ENCODE measurements at places on chromosomes 11 and 22.

DNA sequence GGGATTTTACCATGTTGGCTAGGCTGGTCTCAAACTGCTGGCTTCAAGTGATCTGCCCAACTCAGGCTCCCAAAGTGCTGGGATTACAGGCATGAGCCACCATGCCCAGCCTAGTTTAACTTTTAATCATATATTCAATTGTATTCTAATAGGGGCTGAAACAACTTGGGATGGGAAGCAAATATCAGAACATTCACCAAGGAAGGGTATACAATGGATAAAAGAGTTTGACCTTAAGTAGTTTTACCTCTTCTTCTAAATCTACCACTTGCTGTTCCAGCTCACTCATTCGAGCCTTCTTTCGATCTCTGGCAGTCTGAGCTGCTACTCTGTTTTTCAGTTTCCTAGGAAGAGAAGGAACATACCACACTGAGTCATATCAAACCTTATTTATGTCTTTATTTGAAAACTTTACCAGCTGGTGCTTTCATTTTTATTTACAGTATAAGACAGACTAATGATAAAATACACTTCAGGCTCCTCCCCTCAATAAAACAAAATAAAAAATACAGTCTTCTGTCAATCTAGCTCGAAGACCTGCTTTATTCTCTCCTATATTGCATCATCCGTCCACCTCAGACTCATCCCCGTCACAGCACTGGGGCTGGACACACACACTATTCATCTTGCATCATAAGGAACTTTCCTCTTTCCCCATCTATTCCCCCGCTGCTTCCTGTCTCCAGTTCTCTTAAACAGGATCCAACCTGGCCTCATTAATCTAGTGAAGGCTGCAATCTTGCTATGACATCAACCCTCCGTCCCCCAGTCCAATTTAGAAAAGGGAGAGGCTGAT lies 1.4 kb downstream of the XBP1 start:
- no peak for DNase-seq

DNA sequence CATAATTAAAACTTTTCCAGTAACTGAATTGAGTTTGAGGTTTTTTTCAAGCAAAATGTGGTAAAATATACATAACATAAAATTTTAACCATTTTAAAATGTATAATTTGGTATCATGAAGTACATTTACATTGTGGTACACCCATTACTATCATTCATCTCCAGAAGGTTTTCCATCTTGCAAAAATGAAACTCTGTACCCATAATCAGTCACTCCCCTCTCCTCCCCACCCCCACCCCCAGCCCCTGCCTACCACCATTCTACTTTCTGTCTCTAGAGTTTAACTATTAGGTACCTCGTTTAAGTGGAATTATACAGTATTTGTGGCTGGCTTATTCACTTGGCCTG lies 63.7 kb downstream of the MICAL2 start:
- DNase-seq: no peak

GRCh38 chr11:19947537-19948114 lies 212.6 kb downstream of the DBX1 start:
- DNase-seq: no peak

- no peak for DNase-seq
Observed at GRCh38 chr11:133403900-133404299, 128.4 kb downstream of the OPCML start.

- DNase-seq: no peak
Observed at GRCh38 chr11:126146454-126147192, 64.8 kb downstream of the RPUSD4 start.

- DNase-seq: no peak
Observed at GRCh38 chr11:78259777-78260487, 71.2 kb downstream of the USP35 start.

GRCh38 chr11:1055990-1056771 lies 18.5 kb upstream of the MUC2 start:
- DNase-seq: no peak

- DNase-seq: no peak
Observed at GRCh38 chr11:119505861-119506260, 82.9 kb upstream of the THY1 start.

DNA sequence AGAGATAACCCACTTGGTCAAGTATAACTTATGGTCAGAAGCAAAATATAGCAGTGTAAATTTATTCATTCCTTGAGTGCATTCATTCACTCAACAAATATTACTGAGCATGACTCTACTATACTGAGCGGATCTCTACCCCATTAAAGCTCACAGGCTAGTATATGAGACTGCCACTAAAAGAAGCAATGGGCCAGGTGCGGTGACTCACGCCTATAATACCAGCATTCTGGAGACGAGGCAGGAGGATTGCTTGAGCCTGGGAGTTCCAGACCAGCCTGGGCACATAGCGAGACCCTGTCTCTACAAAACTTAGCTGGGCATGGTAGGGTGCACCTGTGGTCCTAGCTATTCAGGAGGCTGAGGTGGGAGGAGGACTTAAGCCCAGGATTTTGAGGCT lies 197.6 kb upstream of the BLID start:
- no peak for DNase-seq

DNA sequence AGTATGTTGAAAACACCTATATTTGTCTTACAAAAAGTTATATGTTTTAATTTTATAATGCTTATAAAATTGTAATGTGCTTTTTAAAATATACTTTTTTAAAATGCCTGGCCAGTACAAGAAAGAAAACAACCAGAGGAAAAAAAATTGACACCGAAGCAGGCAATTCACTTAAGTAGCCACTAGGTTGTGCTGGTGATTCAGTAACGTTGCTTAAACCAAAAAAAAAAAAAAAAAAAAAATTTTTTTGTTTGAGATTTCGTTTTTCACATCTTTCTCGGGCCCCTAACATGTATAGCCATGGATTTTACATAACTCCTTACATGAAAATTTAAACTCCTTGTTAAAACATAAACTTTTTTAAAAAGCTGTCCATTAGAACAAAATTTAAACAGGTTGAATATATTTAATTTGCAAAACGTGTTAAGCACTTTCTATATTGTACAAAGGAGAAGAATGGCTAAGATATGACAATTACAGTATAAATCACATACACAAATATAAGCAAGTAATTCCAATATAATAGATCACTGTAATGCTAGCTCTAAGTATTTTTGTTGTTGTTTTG lies 9.2 kb downstream of the OR8B4 start:
- no peak for DNase-seq

GRCh38 chr11:130912552-130912951 lies 3.7 kb downstream of the SNX19 start:
- DNase-seq: no peak

DNA sequence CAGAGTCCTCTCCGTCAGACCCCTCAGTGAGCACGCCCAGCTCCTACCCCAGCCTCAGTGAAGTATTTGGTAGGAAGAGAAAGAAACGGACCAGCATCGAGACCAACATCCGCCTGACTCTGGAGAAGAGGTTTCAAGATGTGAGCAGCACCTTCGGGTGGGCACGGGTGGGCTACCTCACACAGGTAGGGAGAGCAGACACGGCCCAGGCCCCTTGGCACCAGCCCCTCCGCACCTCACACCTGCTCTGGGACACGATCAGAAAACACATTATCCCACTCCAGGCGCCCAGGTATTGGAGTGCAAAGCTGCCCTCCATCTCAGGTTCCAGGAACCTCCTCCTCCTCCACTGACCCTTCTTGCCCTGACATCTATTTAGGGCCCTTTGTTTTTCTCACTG lies 17.6 kb upstream of the TLCD5 start:
- DNase-seq: no peak

DNA sequence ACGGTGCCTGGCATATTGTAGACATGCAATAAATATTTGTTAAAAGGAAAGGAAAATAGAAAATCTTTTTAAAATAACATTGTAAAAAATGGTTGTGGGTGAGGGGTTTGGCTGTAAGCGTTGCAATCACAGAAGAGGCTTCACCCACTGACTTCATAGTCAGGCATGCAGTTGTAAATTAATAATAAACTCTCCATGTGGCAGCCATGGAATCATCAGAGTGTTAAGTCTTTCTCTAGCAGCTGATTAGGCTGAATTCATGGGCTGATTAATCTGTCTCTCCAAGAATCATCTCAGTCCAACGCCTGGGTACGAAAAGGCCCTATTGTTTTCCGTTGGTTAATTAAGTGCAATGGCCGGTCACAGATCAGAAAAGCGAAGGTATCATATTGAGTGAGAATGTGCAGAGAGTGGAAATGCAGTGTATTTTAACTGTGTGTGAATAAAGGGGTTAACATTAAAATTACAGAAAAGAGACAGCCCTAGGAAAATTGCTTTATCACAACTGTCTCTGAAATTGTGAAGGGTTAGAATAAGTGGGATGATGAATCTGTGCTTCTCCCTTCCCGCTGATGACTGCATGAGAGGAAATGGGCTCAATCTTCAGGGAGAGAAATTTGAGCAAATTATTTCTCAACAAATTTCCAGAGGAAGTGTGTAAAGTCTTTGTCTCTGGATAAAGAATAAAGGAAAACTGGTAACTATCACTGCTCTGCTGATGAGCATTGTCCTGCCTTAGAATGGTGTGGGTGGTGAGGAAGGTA lies 269.0 kb downstream of the FAM76B start:
- no peak for DNase-seq

- DNase-seq: no peak
Observed at GRCh38 chr22:38327805-38328204, 10.6 kb upstream of the CSNK1E start.

DNA sequence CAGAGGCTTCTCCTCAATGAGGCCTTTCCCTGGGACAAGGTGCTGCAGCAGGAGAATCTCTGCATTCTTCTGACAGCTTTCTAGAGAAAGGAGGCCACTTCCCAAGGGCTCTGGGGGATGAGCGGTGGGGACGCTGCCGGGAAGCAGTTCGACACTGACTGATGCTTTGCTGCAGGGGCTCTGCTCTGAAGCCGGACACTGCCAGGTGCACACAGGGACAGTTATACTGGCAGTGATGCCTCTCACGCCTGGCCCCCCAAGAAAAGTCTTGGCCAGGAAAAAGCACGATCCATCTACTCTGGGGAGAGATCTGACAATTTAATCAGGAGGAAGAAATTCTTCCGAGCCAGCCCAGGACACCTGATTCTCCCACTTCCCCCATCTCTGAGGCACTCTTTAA lies 456.9 kb downstream of the OPCML start:
- no peak for DNase-seq

DNA sequence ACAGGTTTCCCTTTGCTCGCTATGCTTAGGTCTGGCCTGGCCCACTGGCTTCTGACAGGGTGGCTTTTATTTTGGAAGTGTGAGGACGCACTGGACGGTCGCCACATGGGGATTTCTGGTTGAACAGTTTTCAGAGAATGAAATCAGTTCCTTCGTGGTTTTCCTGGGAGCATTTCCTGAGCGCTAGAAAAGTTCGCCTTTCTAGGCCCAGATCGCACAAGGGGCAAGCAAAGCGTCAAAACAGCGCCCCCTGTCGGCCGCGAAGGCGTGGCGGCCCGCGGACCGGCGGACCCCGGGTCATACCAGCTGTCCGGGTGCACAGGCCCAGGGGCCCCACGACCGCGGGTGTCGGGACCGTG lies 12.7 kb upstream of the CYP2R1 start:
- peak; percentile 75 for DNase-seq

DNA sequence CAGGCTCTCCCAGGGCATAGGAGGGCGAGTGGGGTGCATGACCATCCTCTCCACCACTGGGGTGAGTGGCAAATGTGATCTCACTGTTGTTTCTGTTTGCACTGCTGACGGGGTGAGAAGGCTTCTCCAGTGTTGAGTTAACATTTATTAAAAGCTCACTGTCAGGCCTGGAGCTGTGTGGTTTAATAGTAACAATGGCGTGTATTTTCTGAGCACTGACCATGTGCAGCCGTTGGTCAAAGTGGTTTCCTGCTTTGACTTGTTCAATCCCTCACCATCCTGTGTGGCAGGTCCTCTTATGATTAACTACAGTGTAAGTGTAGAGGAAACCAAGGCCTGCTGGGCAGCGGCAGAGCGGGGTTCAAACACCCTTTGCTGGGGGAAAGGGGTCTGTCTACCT lies 4.4 kb downstream of the A4GALT start:
- DNase-seq: no peak

DNA sequence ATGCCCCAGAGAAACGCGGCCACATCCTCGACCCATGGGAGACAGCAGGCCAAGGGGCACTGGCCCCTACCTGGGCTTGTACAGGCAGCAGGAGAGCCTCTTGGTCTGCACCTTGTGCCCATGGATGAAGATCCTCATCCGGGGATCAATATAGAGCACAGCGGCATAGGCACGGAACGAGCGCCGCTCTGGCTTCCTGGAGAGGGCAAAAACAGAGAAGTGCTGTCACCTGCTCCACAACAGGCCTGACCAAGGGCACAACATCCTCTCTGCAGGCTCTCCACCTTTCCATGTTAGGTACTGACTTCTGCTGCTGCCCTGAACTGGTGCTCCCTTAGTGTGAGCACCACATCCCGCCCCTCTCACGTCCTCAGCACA lies 27.2 kb downstream of the MORC2 start:
- no peak for DNase-seq

- no peak for DNase-seq
Observed at GRCh38 chr22:23529166-23530103, 50.7 kb downstream of the IGLL1 start.

DNA sequence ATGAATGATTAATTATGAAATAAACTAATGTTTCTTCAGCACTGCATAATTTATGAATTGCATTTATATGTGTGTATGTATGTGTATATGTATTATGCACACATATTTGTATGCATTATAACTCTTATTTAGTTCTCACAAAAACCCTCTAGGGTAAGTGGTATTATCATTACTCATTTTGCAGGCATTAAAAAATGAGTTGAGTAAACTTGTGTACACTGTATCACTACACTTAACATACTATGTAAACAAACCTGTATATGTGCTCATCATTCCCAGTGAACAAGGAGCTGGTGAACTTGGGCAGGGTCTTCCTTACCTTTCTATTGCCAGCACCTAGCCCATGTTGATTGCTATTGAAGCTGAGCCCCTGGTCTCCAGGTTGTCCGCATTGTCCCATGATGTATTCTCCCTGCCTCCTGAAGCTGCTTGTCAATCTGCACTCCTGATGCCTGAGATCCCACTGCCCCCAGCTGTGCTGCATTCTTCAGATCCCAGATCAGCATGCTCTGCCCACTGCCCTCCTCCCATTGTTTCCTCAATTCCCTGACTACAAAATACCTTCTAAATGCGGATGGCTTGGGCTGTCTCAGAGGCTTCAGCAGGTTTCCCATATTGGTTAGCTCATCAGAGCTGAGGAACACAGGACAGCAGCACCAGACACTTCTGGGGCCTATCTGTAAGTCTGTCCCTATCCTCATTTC lies 267.9 kb upstream of the SESN3 start:
- no peak for DNase-seq

GRCh38 chr11:79419120-79419519 lies 21.7 kb downstream of the TENM4 start:
- no peak for DNase-seq

GRCh38 chr22:45897736-45898135 lies 79.2 kb downstream of the WNT7B start:
- DNase-seq: no peak

GRCh38 chr11:696955-697491 lies 1.4 kb downstream of the TMEM80 start:
- DNase-seq: no peak

- no peak for DNase-seq
Observed at GRCh38 chr11:45155058-45155551, 8.7 kb downstream of the PRDM11 start.
